CD14-positive monocyte (primary cell): ENCODE measurements at places on chromosomes 1 and 21.
A peak's percentile ranks its signal among the peaks of the same experiment; 100 is the strongest.

GRCh38 chr1:21852282-21853130 is 40.4 kb downstream of the LDLRAD2 start:
- peak; percentile 21 for DNase-seq

DNA sequence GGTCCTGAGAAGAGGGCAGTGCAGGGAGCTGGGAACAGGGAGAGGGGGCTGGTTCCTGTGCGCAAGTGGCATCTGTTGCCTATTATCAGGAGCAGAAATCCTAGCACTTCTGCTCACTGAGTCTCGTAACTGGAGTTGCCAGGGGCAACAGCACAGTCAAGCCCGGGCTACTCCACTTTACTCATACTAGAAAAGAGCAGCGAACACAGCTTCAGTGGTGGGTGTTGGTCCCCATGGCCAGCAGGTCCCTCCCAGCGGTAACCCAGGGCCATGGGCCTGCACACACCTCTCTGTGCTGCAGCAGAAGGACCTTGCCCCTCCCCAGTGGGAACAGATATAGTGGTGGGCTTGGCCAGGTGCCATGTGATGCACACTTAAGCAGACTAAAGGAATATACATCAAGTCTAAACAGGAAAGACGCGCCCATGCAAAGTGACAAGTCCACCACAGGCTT is 8.5 kb downstream of the PYCR2 start:
- DNase-seq = no peak

DNA sequence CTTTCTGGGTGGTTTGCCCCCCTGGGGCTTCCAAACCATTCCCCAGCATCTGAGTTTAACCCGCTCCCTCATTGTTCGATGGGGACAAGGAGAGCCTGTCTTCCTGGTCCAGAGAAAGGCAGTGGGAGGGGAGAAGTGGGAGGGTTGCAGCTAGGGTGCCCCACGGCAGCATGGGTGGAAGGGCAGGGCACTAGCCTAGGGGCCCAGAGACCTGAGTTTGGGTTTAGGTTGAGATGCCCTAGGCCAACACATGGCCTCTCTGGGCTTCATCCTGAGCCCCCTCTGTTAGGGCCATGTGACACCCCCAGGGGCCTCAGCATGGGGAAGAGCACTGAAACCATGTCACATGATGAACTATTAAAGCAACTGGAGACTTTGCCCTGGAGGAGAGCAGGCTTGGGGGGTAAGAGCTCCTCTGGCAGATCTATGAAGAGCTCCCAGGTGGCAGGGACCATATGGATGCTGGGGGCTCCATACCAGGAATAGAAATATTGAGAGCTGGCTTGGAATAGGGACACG is 9.7 kb upstream of the RUNX3 start:
- DNase-seq = no peak

- DNase-seq = no peak
Measured at GRCh38 chr21:34846601-34847112, 177.9 kb downstream of the CLIC6 start.

DNA sequence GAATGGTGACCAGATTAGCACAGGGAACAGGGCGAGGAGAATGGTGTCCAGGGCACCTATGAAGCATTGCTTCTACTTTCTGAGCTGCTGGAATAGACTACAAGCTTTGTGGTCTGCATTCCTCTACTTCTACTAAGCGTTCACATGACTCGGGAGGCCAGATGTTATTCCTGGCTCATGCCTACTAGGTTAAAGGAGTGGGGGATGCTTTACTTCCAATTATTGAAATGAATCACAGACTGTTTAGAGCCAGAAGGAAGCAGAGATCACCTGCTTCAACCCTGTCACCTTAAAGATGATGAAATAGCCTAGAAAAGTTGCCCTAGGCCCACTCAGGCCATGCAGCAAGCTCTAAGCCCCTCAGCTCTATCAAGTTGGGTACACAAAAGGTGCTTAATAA is 633.5 kb downstream of the KIF26B start:
- DNase-seq = no peak

DNA sequence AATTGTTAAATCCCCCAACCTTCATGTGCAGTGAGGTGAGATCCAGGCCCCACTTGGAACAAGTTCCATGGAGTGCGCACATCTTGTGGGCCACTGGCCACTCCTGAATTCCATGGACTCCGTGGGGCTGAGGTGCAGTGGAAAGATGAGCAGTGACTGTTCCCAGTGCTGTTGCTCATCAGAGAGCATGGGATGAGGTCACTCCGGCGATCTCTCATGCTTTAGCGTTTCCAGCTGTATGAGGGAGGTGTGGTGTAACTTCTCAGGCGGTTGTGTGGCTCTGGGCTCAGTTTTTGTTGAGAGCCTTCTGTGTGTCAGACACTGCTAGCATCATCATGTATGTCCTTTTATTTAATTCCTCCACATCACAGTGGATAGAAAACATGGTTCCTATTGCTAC is 96.2 kb downstream of the GALNT2 start:
- DNase-seq = no peak

DNA sequence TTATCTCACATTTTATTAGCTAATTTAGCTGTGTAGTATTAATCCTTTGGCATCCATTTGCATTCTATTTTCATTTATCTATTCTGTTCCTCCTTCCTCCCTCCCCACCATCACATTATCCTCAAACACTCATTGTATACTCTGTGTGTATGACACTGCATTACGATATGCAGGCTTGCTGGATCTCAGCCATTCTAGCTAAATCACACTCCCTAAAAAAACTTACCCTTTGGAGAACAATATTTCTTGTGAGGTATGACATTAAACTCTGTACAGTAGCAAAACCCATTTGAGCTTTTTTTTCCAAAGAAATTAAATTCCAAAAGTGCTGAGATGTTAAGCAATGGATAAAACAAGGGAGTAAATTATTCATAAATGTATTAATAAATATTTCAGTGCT is 11.4 kb upstream of the RAB3GAP2 start:
- no peak for DNase-seq

DNA sequence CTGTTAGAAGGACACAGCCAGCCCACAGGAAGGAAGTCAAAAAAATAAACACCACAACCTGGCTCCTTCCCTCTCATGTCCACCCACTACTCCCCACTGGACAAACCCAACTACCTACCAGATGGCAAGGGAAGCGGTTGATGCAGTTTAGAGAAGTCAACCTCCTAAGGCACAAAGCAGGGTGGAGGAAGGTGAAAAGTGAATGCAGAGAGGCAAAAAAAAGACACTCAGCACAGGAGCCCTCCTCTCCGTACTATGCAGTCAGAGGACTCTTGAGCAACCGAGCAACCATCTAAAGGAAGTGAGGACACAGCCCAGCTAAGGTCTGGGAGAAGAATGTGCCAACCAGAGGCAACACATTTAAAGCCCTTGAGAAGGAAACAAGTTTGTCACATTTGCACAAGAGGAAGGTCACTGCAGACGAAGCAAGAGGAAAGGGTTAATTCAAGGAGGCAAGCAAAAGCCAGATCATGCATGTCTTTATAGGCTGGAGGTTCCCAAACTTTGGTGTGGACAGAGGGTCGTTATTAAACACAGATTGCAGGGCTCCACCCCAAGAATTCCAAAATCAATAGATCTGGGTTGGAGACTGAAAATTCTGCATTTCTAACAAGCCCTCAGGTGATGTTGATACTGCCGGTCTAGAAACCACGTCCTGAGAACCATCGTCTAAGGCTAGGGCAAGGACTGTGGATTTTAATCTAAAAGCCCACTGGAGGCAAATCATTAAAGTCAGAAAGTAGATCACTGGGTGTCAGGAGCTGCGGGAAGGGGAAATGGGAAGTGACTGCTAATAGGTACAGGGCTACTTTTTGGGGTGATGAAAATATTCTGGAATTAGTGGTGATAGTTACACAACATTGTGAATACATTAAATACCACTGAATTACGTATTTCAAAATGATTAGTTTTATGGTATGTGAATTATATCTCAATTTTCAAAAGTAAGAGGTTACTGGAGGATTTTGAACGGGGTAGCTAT is 19.7 kb downstream of the TP53BP2 start:
- DNase-seq = peak; percentile 93

GRCh38 chr1:184567009-184567408 is 180.2 kb downstream of the C1orf21 start:
- DNase-seq = no peak

DNA sequence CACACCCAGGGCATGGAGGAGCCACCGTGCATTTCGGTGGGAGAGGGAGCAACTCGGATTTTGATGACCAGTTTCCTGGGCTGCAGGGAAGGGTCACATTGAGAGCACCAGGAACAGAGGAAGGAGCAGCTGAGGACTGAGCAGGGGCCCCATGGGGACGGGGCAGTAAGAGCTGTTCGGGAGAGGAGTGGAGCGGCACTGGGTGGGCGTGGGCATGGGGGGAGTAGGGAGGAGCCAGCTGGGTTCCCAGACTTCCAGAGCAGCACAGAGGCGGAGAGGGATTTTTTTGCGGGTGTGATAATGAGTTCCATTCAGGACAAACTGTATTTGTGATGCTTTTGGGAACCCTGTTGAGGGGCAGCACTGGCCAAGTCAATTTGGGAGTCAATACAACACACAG is 17.4 kb upstream of the GPR153 start:
- DNase-seq = no peak

GRCh38 chr1:225911191-225912130 is 12.6 kb downstream of the PYCR2 start:
- peak; percentile 45 for DNase-seq

- peak; percentile 84 for DNase-seq
Measured at GRCh38 chr1:59570524-59570923, 244.2 kb upstream of the HOOK1 start.

- DNase-seq = peak; percentile 98
Measured at GRCh38 chr21:33402001-33402979, 923 bp upstream of the IFNGR2 start.

- DNase-seq = no peak
Measured at GRCh38 chr1:95093296-95093695, 20.5 kb upstream of the ALG14 start.

DNA sequence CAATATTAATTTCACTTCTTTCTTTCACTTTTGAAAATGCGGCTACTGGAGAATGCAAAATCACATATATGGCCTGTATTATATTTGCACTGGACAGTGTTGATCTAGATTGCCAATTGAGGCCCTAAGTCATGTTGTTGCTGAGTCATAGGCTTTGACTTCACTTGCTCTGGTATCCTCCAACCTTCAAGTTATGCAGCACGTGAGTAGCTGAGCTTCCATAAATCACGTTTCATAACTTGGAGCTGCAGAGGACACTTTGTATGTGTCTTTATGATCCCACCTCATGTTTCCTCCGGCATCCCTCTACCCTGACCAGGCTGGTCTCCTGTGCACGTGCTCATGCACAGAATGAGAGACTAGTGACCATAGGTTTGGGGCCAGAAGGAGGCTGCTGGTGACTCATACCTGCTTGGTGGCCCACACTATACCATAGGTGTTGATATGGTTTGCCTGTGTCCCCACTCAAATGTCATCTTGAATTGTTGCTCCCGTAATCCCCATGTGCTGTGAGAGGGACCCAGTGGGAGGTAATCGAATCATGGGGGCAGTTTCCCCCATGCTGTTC is 103.0 kb upstream of the TSPAN2 start:
- DNase-seq = no peak

DNA sequence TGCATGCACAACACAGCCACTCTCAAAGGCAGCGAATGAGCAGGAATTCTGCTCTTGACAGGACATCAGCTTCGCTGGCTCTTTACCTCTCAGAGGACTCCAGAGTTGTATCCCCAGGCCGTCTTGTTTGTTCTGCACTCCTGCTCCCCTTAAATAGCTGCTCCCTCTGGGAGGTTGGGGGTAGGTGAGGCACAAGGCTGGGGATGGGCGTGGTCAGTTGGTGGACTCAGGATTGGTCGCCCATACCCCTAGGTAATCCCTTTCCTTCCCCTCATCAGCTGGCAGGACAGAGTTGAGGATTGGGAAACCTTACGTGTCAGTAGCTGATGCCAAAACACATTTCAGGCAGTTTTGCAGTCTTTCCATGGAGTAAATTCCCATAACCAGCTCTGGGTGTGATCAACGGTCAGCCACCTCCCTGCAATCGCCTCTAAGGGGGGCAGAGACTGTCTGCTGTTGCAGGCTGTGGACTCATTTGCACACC is at the start of gene PLA2G2A:
TSS of gene PLA2G2A (minus strand) at position 125 of the 484 bp plus-strand sequence. CDS start 845 bp downstream, outside the sequence.
- DNase-seq = no peak

DNA sequence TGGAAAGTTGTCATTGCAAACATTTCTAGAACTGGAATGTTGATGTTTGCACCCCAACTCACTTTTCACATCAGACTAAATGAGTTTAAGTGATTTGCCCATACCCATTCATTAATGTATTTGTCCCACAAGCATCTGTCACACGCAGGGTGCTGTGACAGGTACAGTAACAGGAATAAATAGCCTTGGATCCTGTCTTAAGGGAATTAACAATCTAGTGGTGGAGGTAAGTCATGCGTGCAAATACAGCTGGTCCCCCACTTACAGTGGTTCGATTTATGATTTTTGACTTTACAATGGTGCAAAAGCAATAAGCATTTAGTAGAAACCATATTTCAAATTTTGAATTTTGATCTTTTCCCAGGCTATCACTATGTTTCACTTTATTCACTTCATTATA is 17.5 kb upstream of the PRDM2 start:
- DNase-seq = no peak

GRCh38 chr1:98278055-98278454 is 357.2 kb upstream of the DPYD start:
- DNase-seq = no peak

DNA sequence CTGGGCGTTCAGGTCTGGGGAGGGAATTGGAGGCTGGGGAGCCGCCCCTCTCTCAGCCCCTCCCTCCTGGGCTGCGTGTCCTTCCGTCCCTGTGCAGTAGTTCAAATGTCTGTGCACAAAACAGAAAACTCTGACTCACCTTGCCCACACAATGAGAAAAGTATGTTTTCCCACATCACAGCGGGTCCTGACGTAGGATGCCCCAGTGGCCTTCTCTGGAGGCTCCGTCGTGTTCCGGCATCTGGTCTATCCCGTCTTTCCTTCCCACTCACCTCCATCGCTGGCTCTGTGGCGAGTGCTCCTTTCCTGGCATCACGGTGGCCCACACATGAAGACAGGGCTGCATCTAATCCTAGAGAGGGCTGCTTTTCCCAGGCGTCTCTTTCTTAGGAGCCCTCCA is 224.0 kb downstream of the KAZN start:
- no peak for DNase-seq

GRCh38 chr1:167107456-167107855 is 13.6 kb downstream of the STYXL2 start:
- no peak for DNase-seq

GRCh38 chr1:209576392-209577197 is 6.9 kb upstream of the CAMK1G start:
- DNase-seq = peak; percentile 71

GRCh38 chr1:185850366-185850765 is 116.2 kb downstream of the HMCN1 start:
- DNase-seq = no peak

GRCh38 chr1:33282791-33283190 is 26.5 kb downstream of the ZNF362 start:
- DNase-seq = no peak

GRCh38 chr21:37337831-37338230 is 28.7 kb upstream of the DYRK1A start:
- no peak for DNase-seq

- DNase-seq = no peak
Measured at GRCh38 chr1:182120411-182121258, 59.1 kb upstream of the ZNF648 start.

- no peak for DNase-seq
Measured at GRCh38 chr1:1356796-1357401, 1.5 kb downstream of the MXRA8 start.

GRCh38 chr1:199073166-199073565 is 434.3 kb downstream of the PTPRC start:
- no peak for DNase-seq
